Activated CD4-positive, alpha-beta T cell treated with anti-CD3 and anti-CD28 coated beads, Interleukin-2, amount 50 U/mL, for 16 hours (primary cell): ENCODE measurements at places on chromosomes 6 and 20.

DNA sequence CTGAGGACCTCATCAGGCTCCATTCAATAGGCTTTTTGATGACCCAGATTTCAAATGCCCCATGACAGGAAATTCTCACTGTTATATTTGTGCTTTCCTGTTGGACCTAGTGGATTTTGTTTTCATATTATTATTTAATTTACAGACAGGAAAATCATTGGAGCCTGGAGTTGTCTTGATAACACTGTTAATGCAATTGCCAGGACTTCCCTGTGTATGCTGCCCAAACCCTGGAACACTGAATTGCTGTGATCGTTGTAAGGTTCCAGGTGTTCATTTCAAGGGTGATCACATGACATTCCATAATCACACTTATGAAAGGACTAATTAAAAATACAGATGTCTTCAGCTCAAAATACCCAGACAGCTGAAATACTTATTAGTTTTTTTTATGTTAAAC, 783.2 kb downstream of the DHX35 start:
- no peak for DNase-seq

DNA sequence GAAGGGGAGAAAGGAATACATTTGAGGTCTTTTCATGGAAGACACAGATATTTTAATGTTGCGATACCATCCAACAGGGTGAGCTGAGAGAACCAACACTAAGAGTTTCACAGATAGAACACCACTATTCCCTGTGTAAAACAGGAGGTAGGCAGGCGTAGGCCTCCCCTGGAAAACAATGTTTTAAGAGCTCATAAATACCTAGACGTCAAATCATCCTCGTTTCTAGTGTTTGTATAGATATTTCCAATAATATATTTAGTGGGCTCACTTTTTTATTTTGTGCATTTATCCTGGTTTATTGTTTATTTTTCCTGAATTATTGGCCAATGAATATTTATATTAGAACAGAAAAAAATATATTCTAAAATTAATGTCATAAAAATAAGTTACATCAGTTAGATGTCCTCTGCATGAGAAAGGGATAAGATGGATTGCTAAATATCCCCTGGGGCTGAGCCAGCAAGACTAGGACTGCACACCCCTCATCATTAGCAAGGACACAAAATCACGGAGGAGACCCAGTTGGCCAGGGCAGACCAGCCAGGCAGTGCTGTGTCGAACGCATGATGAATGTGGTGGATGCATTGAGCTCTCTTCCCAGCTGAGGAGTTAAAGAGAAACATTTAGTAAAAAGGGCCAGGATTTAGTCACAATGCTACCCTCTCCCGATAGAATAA, 380.5 kb downstream of the C6orf118 start:
- no peak for DNase-seq

GRCh38 chr20:48769069-48769983, 58.5 kb downstream of the PREX1 start:
- peak; percentile 98 for DNase-seq

GRCh38 chr20:24991897-24992486, 559 bp downstream of the APMAP start:
- peak; percentile 12 for DNase-seq

- no peak for DNase-seq
These were observed 53.2 kb downstream of the RAMACL start for GRCh38 chr6:166533205-166533824.

- no peak for DNase-seq
These were observed 696 bp upstream of the SIRPA start for GRCh38 chr20:1894471-1894950.

DNA sequence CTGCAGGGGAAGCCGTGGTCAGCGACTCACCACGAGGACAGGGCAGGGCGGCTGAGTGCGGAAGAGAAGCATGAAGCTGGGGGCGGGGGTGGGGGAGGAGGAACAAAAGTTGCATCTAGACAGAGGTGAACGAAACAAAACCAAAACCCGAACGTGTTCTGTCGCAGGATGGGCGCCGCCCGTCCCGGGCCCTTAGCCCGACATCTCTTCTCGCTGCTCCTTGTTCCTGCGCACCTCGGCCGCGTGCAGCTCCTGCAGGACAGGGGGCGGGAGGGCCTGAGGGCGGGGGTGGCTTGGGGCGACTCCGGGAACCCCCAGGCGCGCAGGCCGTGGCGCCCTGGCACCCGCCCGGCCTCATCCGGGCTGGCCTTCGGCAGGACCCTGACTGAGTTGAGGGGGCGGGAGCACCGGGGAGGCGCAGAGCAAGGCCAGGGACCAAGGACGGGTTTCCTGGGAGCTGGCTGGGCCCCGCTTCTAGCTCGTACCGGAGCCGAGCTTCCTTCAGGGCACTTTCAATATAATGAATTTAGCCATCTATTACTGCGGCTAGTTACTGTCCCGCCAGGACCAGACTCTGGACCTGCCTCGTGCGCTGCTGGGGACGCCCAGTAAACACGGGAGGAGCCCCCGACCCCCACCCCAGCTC, 12.0 kb downstream of the STMN3 start:
- peak; percentile 61 for DNase-seq

DNA sequence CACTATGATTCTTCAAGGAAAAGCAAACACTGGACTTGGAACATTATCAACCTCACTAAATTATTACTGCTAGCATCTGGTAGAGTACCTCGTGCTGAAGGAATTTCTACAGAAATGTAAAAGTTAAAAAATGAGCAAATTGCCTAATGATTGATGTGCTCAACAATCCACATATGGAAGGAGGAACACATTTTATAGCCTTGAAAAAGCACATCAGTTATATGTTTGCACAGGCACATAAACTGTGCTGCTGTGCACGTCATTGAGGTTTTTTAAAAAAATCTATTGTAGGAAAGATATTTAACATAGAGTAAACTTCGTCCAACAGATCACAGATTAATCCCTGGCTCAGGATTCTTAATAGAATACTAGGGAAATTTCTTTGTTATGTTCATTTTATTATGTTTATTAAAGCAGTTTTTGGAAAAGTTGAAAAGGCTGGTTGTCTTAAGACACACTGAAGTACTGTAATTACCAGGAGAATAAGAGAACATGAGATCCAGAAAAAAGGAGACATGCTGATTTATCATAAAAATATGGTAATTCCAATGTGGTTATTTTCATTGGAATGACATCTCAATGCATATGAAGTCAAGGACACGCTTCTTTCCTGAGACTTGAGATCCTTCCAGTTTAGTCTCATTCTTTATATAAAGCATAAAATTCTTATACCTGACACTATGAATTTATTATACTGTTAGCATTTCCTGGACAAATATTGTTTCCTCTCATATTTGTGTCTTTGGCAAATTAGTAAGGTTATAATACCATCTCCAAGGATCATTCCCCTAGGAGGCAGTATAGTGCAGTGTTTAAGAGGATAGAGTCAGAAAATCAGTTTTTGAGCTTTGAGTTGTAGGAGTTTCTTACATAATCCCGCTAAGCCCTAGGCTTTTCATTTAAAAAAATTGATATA, 511.1 kb downstream of the TENT5A start:
- no peak for DNase-seq

DNA sequence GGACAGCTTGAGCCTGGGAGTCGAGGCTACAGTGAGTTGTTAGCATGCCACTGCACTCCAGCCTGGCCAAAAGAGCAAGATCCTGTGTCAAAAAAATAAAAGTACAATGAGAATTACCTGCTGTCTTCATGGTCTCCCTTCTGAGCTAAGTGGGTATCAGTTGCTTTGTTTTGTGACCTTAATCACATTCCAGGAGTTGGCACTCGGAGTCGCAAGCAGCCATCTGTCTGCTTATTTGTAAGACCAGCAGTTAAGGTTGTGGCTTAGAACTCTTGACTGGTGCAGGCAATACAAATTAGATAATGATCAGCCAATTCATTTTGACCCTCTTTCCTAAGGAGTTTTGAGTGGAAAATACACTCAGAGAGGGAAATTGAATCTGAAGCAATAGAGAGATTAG, 114.0 kb downstream of the MYO6 start:
- no peak for DNase-seq
